ENCODE measurements at places on chromosomes 5 and 9.

DNA sequence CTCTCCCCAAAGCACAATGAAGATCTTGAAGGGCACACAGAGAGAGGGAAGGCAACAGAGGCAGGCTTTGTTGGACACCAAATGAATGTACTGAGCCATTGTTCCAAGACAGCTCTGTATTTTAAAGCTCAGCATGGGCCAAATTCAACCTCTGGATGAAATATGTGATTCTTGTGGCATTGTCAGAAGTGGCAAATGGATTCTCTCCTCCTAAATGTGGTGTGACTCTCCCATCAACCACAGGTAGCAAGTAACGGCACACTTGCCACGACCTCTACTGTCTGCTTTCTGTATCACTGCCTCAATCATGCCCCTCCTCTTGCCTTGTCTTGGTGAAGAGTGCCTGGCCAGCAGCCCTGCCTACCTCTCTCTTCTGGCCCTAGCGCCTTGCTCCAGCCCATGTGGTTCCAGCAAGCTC, 6.1 kb upstream of the MOB3B start:
- DNase-seq, result peak; percentile 21

- DNase-seq, result peak; percentile 29
Measured at GRCh38 chr5:138659121-138659520, 83.9 kb upstream of the HSPA9 start.

DNA sequence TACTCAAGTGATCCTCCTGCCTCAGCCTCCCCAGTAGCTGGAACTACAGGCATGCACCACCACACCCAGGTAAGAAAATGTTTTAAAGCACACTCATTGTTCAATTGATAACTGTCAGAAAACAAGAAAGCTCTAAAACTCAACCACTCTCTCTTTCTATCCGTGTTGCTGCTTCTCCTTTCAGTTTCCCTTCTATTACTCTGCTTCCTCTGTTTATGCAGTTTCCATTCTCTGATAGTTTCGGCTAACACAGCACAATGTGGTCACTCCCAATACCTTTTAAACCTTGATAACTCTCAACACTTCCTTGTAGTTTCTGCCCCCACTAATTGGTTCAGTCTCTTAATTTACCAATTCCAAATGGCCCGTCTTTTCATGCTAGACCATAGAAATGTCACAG, 59.2 kb upstream of the NR4A3 start:
- DNase-seq, result no peak

DNA sequence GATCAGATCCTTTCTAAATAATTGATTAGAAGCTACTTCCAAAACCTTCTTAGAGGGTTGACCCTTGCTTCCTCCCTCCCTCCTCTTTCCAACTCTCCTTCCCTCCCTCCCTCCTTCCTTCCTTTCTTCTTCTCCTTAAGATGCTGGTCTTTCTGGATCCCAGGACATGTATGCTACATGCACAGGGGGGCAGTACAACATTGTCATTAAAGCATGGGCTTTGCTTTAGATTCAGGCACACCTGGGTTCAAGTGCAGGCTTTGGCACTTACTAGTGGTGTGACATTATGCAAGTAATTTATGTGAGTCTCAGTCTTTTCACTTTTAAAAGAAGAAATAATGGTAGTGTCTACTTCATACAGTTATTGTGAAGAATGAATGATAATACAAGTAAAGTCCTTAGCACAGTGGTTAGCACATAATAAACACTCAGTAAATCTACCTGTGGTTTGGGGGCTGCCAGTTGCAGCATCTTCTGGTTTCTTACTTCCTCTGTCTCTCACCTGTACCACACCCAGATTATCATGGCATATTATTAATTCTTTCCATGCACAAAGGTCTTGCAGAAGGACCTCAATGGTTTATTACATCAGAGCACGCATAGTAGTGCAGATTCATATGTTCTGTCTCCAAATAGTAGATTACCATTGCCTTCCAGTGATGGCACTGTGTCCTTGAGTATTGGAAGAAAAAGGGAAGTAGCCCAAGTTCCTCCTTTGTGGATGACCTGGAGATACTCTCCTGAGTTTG, 154.1 kb downstream of the ARHGAP26 start:
- peak; percentile 78 for DNase-seq

GRCh38 chr5:4700069-4700468, 440.1 kb upstream of the ADAMTS16 start:
- DNase-seq, result no peak

GRCh38 chr5:171570244-171570825, 150.9 kb downstream of the FGF18 start:
- DNase-seq, result no peak

DNA sequence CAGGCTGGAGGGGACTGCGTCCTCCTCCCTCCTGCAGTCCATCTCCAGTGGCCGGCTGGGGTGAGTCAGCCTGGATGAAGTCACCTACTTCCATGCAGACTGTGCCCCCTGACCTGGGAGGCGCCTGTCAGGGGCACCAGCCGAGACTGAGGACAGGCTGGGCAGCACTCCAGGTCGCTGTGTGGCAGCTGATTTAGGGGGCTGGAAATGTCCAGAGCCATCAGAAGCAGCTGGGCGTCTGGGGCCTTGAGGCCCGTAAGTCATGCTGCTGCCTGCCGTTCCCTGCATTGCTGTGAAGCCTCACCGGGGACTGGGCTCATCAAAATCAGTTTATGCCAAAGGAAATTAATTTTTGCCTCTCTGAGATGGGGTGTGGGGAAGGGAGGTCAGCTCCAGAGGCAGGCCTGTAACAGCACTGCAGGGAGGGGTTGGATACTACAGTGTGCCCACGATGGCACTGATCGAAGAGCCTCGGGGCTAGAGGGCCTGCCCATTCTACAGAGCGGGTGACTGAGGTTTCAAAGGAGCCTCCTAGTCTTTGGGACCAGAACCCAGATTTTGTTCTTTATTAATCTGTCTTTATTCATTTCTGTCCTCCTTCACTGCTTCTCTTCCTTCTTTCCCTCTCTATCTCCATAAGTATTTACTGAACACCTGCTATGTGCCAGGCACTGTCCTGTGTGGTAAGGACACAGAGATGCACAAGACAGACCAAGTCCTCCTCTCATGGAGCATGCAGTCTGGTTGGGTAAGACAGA, 70.4 kb upstream of the PSD2 start:
- no peak for DNase-seq

DNA sequence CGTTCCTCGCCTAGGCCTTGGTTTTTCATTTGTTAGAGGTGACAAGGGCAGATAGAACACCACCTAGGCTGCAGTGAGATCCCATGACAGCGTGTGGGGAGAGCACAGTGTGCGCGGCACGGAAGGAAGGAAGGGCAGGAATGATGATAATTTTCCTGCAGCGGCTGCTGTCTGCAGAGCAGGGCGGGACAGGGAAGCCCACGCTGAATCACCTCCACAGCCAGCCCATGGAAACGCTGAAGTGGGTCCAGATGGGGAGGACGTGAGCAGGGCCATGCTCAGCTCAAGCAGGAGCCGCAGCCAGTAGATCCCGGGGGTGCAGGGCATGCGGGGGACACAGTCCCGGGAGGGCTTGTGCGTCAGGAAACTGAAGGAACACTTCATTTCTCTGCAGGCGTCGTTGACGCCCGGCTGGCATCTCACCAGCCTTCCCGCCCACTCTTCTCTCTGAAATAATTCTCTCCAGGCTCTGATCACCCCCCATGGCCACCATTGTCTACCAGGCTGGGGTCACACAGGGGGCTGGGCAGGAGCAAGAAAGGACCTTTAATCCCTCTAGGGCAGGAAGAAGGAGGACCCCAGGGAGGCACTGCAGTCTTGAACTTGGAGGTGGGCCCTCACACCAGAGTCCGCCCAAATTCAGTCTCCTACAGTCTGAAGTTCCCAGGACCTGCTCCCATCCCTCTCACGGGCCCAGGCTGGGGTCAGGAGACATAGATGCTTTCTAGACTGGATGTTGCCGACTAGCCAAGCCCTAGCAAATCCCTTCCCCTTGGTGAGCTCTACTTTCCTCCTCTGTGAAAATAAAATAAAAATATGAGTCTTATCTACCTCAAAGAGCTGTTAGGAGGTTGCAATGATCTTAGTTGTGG, 20.9 kb upstream of the SYNPO start:
- peak; percentile 50 for DNase-seq

DNA sequence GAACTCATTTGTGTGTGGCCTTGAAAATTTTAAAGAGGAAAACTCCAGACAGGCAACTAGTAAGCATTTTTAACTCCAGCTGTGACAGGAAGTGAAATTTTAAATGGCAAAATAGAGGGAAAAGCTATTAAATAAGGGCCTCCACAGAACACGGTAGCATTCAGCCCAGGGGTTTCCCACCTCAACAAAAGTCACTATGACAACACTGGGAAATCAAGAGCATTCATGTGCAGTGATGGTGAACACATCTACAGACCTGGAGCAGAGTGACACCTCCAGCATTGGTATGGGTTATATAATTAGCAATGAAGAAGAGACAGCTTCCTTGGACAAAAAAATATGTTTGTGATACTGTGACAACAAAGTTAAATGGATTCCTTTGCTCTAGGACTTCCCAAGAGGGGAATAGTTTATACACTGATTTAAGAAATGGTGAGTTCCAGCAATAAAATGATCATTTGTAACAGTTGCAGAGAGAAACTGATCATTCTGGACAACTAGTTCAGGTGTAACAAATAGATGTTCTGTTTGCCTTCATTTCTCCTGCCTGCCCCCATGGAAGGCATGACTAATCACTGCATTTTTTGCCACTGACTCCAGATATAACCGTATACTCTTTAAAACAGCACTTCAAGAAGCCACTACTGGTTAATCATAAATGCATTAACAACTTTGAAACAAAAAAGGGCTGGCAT, 93.3 kb upstream of the SLC44A1 start:
- DNase-seq, result peak; percentile 92

GRCh38 chr9:38004809-38005560, 64.0 kb downstream of the SHB start:
- no peak for DNase-seq

DNA sequence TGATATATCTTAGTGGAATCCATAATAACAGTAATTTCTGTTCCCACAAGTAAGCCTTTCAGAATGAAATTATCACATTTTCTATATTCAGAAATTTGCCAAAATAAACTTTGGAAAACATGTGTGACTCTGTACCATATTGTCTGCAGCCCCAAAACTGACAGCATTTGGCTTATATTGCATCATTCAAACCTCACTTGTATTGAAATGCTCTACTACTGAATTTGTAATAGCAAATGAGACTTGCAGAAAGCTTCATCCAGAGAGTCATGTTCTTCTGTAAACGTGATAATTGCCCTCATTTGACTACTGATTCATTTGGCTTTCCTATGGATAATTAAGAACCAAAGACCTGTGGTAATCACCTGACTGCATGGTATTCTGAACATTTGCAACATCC, 1249.5 kb upstream of the CDH18 start:
- peak; percentile 96 for DNase-seq

DNA sequence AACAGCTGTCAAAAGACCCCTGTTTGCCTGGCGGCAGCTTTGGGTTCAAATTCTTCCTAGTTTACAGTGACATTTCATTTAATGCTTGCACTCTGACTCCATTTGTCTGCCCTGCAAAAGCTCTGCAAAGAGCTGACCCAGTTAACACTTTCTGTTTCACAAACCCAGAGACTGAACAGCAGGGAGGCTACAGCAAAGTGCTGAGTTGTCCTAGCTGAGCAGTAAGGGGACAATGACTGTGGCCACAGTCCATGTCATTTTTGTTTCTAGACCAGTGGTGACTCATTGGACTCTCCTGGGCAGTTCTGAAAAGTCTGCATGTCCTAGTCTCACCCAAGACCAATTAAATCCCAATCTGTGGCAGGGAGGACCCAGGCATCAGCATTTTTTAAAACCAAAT, 994.8 kb upstream of the WWC1 start:
- no peak for DNase-seq

GRCh38 chr5:18321262-18321942, 687.1 kb downstream of the TAF11L14 start:
- DNase-seq, result no peak

- no peak for DNase-seq
Measured at GRCh38 chr9:114223564-114224246, 68.4 kb downstream of the COL27A1 start.

DNA sequence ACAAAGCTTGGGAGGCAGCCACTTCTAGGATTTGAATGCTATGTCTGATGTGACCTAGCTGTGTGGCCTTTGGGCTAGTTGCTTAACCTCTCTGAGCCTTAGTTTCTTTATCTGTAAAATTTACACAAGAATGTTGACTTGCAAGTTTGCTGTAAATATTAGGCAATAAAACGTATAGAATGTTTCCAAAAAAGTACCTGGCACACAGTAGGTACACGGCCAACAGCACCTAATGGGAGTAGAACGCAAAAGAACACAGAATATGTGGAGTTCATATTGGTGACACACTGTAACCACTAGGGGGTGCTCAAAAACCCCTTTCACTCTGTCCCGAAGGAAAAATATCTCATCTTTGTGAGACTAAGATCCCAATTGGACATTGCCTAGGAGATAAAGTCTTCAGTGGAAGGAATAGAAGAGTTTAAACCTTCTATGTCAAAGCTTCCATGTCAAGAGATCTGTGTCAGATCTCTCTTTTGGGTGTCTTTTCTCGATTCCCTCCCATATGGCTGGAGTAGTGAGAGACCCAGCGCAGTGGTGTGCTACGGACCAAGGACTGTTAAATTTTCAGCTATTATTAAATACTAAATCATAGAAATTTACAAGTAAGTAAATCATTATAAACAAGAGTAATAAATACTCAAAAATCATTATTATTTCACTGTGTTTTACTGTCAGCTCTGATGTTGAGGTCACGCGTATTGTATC, 145.4 kb upstream of the RAD23B start:
- DNase-seq, result peak; percentile 60

- no peak for DNase-seq
Measured at GRCh38 chr5:143955141-143955540, 143.2 kb downstream of the HMHB1 start.

DNA sequence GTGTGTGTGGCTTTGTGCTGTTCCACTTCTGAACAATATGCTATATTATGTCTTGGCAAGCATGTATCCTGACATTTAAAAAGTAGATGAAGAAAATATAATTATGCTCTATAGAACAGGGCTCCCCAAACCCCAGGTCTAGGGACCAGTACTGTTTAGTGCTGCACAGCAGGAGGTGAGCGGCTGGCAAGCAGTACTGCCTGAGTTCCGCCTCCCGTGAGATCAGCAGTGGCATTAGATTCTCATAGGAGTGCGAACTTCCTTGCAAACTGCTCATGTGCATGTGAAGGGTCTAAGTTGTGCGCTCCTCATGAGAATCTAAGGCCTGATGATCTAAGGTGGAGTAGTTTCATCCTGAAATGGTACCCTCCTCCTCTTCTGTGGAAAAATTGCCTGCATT, 979.1 kb upstream of the CTNND2 start:
- DNase-seq, result no peak

DNA sequence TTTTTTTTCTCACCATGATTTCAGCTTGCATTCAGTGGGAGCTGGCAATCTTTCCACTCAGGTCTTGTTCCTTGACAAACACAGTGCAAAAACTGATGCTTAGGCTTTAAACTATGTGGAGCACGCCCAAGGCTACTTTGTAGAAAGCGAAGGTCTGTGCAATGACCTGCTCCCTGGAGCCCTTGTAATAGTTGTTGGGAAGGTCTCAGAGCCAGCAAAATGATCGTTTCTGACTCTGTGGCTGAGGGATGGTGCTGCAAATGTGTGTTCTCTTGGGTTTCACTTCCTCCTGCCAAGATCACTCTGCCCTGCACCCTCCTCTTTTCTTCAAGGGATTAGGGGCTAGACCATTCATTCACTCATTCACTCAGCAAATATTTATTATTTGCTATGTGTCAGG, 249.7 kb upstream of the MAP3K1 start:
- no peak for DNase-seq

- no peak for DNase-seq
Measured at GRCh38 chr9:98080326-98080725, 23.8 kb downstream of the NANS start.

- peak; percentile 99 for DNase-seq
Measured at GRCh38 chr9:68970151-68970550, 43.8 kb downstream of the PRKACG start.

- DNase-seq, result peak; percentile 92
Measured at GRCh38 chr5:75460942-75461610, 50.4 kb downstream of the CERT1 start.

- DNase-seq, result peak; percentile 85
Measured at GRCh38 chr5:113092683-113093082, 116.1 kb downstream of the DCP2 start.
